Posterior vena cava (tissue), 2 donors: ENCODE measurements at places on chromosomes 7 and 10. TPM values are rescaled to one million over a fixed set of nuclear protein-coding genes. Genes with fewer than 3 reads are reported as not detected.

CCDC3 gene
- 108 TPM for total RNA-seq

NUTM2A gene
- 0.86 TPM for total RNA-seq

PAX4 gene
- not detected for total RNA-seq

KCP gene
- total RNA-seq = 0.95 TPM

HIBADH gene
- 25.8 TPM for total RNA-seq

EPHB6 gene
- 11.9 TPM for total RNA-seq

ANTXRL gene
- not detected for total RNA-seq

RBP4 gene
- total RNA-seq = 3.2 TPM

LLCFC1 gene
- total RNA-seq = not detected

KNDC1 gene
- 0.33 TPM for total RNA-seq

UBE2D4 gene
- total RNA-seq = 33.0 TPM

USP54 gene
- 53.9 TPM for total RNA-seq

CTAGE15 gene
- total RNA-seq = 0.37 TPM

SEMA3D gene
- total RNA-seq = 21.4 TPM

SUN3 gene
- not detected for total RNA-seq

MYL7 gene
- total RNA-seq = 1.4 TPM

PILRA gene
- 15.3 TPM for total RNA-seq

OIT3 gene
- total RNA-seq = not detected

GPR37 gene
- 0.29 TPM for total RNA-seq

AZGP1 gene
- total RNA-seq = 1.2 TPM

SLC13A4 gene
- 0.62 TPM for total RNA-seq

MDH2 gene
- 94.9 TPM for total RNA-seq

TAS2R39 gene
- total RNA-seq = not detected

ENTPD1 gene
- 62.5 TPM for total RNA-seq

MET gene
- 15.7 TPM for total RNA-seq

CCDC71L gene
- 33.2 TPM for total RNA-seq

CACUL1 gene
- total RNA-seq = 32.3 TPM

PNLIPRP1 gene
- 1.1 TPM for total RNA-seq

DHX32 gene
- total RNA-seq = 25.1 TPM

FXYD4 gene
- not detected for total RNA-seq

EBF3 gene
- total RNA-seq = 9.1 TPM

MYH16 gene
- not detected for total RNA-seq

ARHGEF5 gene
- total RNA-seq = 9.7 TPM

CDNF gene
- 1.8 TPM for total RNA-seq

UCMA gene
- not detected for total RNA-seq

MNX1 gene
- not detected for total RNA-seq

STK31 gene
- 0.62 TPM for total RNA-seq
